ENCODE measurements at places on chromosomes 4 and X.

DNA sequence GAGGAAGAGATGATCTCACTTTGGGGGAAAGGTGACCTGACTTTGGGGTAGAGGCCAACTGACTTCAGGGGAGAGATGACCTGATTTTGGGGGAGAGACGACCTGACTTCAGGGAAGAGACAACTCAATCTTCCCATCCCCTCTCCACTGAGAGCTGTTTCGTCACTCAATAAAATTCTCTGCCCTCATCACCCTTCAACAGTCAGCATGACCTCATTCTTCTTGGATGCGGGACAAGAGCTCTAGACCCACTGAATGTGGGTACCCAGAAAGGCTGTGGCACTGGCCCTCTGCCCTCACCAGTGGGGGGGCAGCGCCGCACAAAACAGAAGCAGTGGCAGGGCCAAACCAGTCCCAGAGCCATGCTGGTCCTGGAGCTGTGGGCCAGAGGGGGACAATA, 34.6 kb downstream of the ATXN3L start:
- no peak for DNase-seq

GRCh38 chr4:93480452-93480851, 348.1 kb upstream of the ATOH1 start:
- DNase-seq = no peak

DNA sequence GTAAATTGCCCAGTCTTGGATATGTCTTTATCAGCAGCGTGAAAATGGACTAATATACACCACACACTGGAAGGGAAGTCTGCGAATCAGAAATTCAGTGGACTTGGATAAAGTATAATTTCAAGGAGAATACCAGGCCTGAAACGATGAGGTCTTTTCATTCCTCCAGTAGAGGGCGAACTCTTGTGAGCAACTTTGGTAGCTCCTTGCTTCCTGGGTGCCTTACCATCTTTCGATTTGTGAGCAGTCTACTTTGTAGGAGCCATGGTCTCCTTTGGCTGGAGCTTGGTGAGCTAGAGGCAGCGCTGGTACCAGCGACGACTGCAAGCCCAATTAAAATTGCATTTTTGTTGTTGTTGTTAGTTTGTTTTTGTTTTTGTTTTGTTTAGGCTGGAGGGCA, 791.9 kb downstream of the FAT4 start:
- no peak for DNase-seq

DNA sequence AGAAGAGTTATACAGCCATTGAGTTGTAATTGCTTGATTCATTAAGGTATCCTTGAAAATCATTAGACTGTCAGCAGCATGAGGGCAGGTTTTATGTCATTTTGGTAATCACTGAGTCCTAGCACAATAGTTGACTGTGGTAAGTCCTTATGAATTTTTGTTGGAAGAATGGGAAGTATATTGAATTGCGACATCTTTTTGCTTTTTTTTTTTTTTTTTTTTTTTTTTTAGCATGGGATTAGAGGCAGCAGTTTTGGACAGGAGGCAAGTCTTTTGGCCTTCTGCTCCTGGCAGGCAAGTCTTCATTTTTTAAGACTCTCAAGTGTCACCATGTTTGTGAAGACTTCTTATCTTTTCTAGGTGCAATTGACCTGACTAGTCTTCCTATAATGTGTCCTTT, 29.7 kb downstream of the PRRG1 start:
- no peak for DNase-seq

GRCh38 chr4:96677499-96677898, 837.6 kb downstream of the PDHA2 start:
- DNase-seq = no peak

All from mesenteric fat pad (tissue), 1 donor.